CD4-positive, alpha-beta T cell treated with Interleukin-4 for 4 hours (primary cell): ENCODE measurements at places on chromosomes 13 and 19.

DNA sequence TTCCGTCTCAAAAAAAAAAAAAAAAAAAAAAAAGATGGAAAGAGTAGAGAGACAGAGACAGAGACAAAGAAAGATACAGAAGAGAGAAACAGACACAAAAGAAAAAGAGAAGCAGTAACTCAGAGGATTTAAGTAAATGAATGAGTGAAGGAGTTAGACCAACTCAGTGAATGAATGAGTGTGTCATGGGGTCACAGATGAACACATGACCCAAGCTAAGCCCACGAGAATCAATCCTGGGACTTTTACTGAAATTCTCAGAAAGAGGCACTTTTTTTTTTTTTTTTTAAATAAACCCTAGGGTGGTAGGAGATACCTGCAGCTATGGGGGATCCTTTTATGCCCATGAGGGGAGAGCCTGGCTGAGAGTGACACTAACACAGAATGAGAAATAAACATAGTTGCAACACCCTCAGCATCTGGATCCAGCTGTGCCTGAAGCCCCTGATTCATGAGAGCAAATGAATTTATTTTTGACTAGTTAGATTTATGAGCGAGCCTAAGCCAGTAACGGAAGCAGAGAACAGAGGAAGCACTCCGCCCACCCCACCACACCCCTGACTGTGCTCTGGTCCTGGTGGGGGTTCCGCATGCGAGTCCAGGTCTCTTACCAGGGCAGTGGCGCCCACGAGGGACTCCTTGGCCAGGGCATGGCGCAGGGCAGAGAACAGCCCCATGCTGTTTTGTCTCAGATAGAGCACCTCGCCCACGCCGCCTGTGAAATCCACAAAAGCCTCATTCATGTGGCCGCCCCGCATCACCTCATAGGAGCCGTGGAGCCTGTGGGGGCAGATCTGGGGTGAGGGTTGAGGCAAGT lies 4.6 kb downstream of the CAPN12 start:
- peak; percentile 21 for DNase-seq

GRCh38 chr19:17404015-17404414 lies 1.4 kb downstream of the BST2 start:
- DNase-seq, result no peak

DNA sequence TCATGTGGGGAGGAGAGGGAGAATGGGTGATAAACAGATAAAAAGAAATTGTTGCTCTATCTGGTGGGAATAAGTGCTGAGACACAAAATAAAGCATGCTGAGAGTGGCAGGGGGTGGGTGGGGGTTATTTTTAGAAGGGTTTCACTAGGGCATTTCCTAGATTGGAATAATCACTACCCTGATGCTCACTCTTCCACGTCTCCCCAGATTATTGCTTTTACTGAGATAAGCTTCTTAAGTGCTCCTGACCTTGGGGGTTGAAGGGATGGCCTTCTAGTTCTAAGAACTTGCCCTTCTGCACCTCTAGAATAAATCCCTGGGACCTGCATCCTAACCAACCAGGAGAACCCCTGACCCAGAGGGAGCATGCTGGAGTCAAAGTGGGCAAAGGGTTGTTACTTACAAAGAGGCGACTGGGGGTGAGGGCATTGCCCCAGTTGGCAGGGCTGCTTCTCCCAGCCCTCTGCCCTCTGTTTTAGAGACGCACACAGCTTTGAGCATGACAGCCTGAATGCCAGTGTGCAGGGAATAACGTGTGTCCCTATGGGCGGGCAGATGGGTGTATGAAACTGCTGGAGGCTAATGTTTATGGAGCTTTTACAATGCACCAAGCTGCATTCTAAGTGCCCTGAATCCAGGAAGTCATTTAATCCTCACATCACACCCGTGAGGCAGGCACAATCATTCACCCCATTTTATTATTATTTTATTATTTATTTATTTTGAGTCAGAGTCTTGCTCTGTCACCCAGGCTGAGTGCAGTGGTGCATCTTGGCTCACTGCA lies 743 bp downstream of the RDH8 start:
- no peak for DNase-seq

DNA sequence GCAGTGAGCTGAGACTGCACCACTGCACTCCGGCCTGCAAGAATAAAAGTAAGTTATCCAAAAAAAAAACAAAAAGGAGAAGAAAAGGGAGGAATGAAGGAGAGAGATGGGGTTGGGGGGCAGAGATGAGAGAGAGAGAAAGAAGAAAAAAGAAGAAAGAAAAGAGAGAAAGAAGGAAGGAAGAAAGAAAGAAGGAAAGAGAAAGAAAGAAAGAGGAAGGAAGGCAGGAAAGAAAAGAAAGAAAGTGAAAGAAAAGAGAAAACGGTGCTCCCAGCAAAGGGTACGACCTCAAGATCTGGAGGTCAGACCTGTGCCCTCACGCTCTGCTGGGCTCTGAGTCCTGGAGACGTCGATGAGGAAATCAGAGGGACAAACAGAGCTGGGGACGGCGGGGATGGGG lies 3.7 kb downstream of the A1BG start:
- DNase-seq, result no peak

- DNase-seq, result no peak
These were observed 1390.7 kb downstream of the SLITRK5 start for GRCh38 chr13:89061821-89062220.

- no peak for DNase-seq
These were observed 502.1 kb upstream of the SLC10A2 start for GRCh38 chr13:103568314-103568713.

- DNase-seq, result no peak
These were observed 361.6 kb downstream of the COG6 start for GRCh38 chr13:40016953-40017660.

GRCh38 chr13:110308656-110309359 lies 1.7 kb downstream of the COL4A2 start:
- DNase-seq, result no peak

DNA sequence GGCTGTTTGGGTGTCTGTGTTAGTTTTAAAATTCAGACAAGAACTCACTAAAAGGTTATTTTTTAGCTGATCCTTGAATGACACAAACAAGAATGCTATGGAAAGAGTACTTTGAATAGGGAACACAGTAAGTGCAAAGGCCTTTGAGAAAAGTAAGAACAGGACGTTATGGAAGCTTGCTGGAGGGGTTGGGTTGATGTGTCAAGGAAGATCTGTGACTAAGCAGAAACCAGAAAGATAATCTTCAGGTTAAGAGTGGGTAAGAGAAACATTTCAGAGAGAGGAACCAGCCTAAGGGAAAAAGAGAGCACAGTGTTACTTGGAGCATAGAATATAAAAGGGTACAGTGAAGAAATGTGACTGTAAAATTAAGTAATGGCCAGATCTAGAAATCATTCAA lies 41.2 kb upstream of the TRPC4 start:
- no peak for DNase-seq

GRCh38 chr19:58398545-58398944 lies 3.1 kb downstream of the RNF225 start:
- no peak for DNase-seq

- DNase-seq, result no peak
These were observed 26.8 kb upstream of the WDFY2 start for GRCh38 chr13:51557438-51557837.

DNA sequence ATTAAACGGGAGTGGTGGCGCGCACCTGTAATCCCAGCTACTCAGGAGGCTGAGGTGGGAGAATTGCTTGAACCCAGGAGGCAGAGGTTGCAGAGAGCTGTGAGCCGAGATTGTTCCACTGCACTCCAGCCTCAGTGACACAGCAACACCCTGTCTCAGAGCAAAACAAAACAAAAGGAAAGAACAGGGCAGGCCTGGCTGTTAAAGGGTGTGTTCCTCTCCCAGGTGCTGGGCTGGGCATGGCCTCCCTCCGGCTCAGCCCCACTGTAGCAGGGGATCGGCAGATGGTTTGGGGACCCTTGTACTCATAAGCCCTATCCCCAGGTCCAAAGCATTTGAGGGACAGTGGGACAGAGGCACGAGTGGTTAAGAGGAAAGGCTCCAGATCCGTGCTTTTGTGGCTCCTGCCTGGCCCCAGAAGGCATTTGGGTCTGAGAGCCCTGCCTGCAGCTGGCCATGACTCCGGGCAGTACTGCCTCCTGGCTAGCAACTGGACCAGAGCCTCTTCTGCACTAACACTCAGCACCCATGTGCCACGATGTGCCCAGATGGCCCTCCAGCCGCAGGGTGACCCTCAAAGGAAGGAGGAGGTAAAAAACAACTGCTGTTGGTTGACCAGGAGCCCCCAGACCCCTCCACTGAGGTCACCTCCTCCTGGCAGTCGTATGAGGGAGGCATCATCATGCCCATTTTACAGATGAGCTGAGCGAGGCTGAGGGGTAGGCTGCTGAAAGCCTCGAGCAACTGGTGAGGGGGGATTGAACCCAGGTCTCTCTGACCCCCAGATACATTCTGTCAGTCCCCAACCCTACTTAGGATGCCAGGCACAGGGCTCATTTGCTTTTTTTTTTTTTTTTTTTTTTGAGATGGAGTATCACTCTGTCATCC lies 10.0 kb downstream of the RFX1 start:
- DNase-seq, result no peak

DNA sequence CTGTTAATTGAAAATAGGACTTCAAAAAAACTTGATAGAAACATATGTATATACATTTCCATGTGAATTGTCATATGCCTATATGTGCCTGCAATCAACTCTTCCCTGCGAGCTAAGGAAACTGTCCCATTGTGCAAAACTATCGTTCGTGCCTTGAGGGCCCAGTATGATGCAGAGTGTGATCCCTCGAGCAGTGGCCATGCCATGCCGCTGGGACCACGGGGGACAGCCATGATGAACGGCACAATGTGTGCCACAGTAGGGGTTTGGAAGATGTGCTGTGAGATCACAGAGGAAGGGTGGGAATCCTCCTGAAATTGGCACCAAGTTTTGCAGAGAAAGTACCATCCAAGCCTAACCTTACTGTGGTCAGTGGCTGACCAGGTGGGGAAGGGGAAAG lies 118.1 kb upstream of the SOX1 start:
- no peak for DNase-seq

DNA sequence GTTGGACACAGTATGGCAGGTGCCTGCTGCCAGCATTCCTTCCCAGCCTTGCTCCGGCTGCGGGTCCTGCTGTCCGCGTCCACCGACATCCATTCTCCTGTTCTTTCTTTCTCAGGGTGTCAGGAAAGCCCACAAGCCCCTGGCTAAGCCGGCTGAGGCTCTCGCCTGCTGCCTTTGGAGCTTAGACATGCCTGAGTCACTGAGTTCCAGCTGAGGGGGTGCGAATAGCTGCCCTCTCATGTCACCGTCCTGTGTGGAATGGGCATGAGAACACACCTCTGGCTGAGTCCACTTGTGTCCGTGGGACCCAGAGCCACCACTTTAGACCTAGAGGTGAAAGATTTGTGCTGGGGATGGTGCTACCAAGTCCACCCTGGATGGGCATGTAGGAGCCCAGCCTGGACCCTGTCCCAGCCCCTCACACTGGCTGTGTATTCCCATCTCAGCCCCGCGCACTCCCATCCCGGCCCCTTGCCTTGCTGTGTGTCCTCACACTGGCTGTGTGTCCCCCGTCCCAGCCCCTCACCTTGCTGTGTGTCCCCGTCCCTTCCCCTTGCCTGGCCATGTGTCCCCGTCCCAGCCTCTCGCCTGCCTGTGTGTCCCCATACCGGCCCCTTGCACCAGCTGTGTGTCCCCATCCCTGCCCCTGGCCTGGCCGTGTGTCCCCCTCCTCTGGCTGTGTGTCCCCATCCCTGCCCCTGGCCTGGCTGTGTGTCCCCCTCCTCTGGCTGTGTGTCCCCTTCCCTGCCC lies 24.6 kb upstream of the IRS2 start:
- no peak for DNase-seq

- no peak for DNase-seq
These were observed 755 bp upstream of the RAB3A start for GRCh38 chr19:18204394-18205199.
